ENCODE measurements at places on chromosomes 4 and X.

- DNase-seq: no peak
Measured at GRCh38 chrX:1609762-1610161, 5.1 kb upstream of the ASMT start.

GRCh38 chr4:169205075-169205743, 65.5 kb downstream of the SH3RF1 start:
- no peak for DNase-seq

- DNase-seq: no peak
Measured at GRCh38 chrX:81286608-81287007, 84.7 kb downstream of the SH3BGRL start.

DNA sequence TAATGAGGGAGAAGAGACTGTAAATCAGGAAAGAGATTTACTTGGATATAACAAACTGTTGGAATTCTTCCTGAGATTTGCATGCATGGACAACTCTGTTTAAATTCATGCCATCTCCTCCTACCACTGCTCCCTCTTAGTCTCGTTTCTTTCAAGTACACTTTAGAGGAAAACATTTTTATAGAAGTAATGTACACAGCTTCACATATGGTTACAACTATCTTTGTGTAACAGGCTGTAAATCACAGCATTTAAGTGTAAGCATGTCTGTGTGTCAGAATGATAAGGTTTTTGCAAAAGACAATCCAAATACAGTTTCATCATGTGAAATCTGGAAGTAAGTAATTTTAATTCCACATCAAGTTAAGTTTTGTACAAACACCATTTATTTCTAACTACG, 21.5 kb upstream of the ENPEP start:
- no peak for DNase-seq

GRCh38 chrX:13128104-13128503, 83.7 kb upstream of the FAM9C start:
- DNase-seq: no peak

GRCh38 chr4:27908356-27908755, 1047.7 kb downstream of the STIM2 start:
- DNase-seq: no peak

DNA sequence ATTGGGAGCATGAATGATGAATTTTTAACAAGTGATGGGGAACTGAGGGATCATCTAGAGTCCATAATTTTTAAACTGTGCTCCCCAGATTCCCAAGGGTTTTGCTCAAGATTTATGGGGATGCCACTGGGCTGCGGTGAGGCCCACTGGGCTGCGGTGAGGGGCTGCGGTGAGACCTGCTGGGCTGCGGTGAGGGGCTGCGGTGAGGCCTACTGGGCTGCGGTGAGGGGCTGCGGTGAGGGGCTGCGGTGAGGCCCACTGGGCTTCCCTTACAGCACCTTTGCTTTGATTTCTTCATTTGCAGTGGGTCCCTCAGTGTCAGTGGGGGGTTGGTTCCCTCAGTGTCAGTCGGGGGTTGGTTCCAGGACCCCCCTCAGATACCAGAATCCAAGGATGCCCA, 47.4 kb upstream of the ATOH1 start:
- no peak for DNase-seq

DNA sequence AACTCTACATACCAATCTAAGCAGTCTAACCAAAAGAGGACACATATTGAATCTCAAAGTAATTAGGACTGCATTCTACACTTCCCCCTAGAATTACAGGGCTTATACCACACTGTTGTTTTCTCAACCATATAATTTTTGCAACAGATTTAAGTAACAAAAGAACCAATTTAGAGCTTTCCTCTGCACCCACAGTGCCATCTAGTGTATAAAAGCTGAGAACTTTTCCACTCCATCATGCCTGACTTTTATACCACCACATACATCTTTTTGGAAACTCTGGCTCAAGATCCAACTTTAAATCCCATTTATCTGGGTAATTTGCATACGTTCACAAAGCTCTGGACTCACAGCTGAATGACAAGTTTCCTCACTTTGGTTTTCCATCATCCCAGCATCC, 99.5 kb downstream of the EFHC2 start:
- peak; percentile 56 for DNase-seq

DNA sequence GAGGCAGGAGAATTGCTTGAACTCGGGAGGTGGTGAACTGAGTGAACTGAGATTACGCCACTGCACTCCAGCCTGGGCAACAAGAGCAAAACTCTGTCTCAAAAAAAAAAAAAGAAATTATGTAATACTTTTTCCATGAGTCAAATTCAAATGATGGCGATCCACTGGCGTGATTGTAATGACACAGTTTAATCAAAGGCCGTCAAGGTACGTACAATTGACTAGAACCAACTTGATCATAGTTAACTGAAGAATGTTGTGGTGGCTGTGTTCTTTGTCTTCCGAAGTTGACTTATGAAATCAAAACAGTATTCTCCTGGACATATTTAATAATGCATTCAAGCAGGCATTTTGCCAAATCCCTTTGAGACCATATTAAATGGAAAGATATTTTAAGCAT, 318.6 kb upstream of the FAT1 start:
- DNase-seq: no peak

GRCh38 chrX:88944661-88945060, 197.6 kb downstream of the CPXCR1 start:
- no peak for DNase-seq

GRCh38 chr4:125191232-125191631, 123.5 kb upstream of the FAT4 start:
- no peak for DNase-seq

DNA sequence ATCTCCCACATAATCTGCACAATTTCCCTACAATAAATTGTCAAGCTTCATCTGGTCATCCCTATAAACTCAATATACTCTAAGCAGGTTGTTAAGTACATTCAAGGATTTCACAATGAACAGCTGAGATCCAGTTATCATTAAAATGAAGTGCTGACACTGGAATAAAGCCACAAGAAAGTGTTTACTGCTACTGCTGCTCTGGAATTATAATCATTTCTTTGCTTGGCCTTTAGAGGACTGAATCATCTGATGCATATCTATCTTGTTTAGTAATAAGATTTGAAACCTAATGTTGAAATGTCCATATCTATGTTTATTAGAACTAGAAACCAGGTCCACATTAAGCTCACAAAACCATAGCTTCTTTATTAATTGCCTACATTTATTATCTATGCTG, 338.6 kb upstream of the ZFP42 start:
- no peak for DNase-seq

- DNase-seq: peak; percentile 92
Measured at GRCh38 chrX:49039598-49040375, 3.4 kb downstream of the TFE3 start.

GRCh38 chr4:14893713-14894112, 108.6 kb upstream of the CPEB2 start:
- DNase-seq: no peak

DNA sequence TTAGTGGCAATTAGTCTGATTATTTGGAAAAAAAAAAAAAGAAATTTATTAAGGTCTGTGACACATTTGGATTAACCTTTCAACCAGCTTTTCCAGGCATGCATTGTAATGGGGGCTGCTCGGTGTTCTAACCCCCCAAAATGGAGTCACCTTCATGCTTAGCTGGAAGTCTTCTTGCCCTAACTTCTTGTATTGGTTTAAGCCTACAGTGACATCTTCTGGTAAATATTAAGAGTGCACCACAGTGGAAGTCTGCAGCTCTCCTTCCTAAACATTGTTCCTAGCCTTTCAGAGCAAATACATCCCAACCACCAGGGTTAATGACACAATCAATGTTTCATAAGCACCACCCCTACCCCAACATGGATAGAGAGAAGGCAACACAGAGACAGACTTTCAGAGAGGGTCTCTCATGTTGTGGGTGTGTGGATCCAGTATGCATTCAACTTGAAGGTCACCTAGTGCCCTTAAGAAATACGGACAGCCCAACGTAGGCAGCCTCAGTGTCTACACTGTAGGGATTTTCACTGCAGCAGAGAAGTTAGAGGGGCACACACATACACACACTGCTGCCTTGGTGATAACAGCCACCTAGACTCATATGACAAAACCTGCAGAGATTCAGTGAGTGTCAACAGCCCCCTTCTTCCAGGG, 142.9 kb upstream of the MBNL3 start:
- DNase-seq: peak; percentile 37

- no peak for DNase-seq
Measured at GRCh38 chr4:159860945-159861344, 758.1 kb downstream of the RAPGEF2 start.

- DNase-seq: no peak
Measured at GRCh38 chr4:55297346-55297745, 48.7 kb upstream of the SRD5A3 start.

GRCh38 chrX:15739886-15740285, 1.8 kb downstream of the CA5B start:
- DNase-seq: no peak

GRCh38 chr4:98529970-98530569, 128.3 kb downstream of the TSPAN5 start:
- DNase-seq: no peak

- DNase-seq: no peak
Measured at GRCh38 chr4:122663814-122664610, 43.1 kb upstream of the IL21 start.

- DNase-seq: no peak
Measured at GRCh38 chr4:37798616-37799015, 27.9 kb upstream of the PGM2 start.

GRCh38 chr4:98930311-98930865, 1.5 kb upstream of the EIF4E start:
- DNase-seq: no peak

DNA sequence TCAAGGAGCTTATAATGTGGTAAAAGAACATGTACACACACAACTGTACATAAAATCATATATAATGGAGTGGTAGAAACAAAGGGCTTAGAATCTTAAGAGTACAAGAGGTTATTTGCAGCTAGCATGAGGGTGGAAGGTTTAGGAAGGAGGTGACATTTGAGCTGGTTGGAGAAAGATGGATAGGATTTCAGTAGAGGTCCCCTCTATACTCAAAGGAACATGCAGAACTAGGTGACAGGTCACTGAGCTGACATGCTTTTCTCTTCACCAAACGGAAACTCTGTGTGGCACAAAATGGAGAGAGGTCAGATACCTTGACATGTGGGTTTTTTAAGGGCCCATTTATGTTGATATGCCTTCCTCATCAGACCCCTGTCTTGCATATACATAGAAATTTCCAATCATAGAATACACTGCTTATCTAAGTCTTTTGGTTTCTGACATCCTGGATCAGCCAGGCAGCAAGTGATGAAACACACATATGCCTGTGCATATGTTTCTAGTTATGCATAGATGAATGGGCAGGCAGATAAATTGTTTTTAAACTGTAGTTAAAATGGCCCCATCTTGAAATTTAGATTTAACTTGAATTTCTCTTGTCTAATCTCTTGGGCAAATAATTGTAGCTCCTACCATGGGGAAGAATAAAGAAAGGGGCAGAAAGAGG, 29.3 kb downstream of the CLCN5 start:
- no peak for DNase-seq

DNA sequence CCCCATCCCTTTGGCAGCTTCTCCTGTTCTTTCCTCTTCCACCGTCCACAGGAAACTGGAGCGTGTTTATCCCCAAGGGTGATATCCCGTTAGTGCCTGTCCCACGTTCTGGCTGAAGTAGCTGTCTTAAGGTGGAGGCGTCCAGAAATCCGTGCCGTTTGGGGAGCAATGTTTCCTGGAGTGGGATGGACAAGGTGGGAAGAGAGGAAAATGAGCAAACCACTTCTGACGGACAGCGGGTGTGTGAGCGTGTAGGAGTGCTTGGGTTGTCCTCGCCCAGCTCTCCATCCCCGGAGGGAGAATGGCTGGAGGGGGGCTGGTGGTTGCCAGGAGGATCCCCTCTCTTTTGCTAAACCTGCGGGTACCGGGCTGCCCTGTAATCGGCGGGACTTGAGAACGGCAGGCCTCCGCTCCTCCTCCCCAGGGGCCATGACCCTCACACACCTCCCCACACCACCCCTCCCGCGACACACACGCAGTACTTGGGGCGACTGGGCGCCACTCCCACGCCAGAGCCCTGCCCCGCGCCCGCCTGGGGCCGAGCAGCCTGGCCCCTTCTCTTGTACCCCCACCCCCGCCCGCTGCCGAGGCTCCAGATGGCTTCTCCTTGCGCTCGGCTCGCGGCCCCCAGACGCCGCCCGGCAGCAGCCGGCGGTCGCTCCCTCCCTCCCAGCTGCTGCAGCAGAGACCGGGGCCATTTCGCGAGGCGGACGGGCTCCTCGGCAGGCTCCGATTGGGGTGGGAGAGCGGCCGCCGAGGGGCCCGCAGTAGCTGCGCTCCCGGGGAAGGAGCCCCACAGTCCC, 13.9 kb upstream of the PRDM8 start:
- no peak for DNase-seq

- DNase-seq: no peak
Measured at GRCh38 chrX:64151911-64152310, 53.6 kb downstream of the AMER1 start.

DNA sequence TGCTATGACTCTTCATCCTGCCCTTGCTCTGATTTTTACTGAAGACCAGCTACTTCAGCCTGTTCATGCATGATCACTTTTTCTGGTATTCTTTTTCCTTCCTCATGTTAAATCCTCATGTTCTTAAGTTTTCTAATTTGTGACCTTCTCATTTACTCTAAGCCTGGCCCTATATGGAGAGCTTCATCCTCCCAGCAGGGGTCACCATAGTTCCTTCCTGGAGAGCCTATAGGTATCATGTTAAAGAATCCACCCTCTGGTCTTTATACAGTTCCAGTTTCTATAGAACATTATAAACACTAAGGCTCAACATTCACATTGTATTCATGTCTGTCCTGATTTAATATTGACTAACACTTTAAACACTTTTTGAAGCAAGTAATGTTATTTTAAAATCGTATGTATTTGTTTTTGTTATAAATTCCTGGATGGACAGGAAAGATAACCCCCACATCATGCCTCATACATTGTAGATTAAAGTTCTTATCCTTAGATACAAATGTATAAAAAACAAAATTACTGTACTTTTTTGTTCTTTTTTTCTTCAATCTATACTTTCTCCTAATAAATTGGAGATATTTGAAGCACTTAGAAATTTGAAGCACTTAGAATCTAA, 53.8 kb upstream of the OTUD4 start:
- DNase-seq: peak; percentile 21

GRCh38 chr4:102064747-102065442, 274.4 kb downstream of the BANK1 start:
- DNase-seq: no peak

DNA sequence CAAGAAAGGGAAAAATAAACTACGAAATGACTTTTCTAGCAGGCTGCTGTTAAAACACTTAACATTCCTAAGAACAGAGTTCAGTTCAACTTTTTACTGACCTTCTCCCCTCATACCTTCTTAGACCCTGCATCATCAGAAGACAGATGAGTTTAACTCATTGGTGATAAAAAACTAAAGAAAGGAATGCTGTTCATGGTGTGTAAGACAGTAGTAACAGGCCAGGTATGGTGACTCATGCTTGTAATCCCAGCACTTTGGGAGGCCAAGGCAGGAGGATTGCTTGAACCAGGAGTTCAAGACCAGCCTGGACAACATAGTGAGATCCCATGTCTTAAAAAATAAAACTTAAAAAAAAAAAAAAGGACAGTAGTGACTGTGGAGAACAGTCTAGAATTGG, 16.2 kb downstream of the RBM47 start:
- no peak for DNase-seq

- no peak for DNase-seq
Measured at GRCh38 chr4:1317177-1318045, 27.7 kb downstream of the MAEA start.

- DNase-seq: no peak
Measured at GRCh38 chr4:5918331-5918985, 25.6 kb upstream of the CRMP1 start.
